Peyer's patch (tissue), 4 donors: ENCODE measurements at places on chromosomes 16 and 17. TPM values are rescaled to one million over a fixed set of nuclear protein-coding genes. Genes with fewer than 3 reads are reported as not detected.
A peak's percentile ranks its signal among the peaks of the same experiment; 100 is the strongest.

- DNase-seq, result no peak
These were observed 3.9 kb downstream of the RPL3L start for GRCh38 chr16:1950559-1950958.

- DNase-seq, result no peak
These were observed 6.5 kb downstream of the SNRNP25 start for GRCh38 chr16:60166-60565.

- no peak for DNase-seq
These were observed 1.9 kb upstream of the SNAI3 start for GRCh38 chr16:88688013-88688778.

GRCh38 chr16:4976079-4976478 lies 17.9 kb downstream of the SEC14L5 start:
- no peak for DNase-seq

- peak; percentile 24 for DNase-seq
These were observed 22.2 kb downstream of the WSCD1 start for GRCh38 chr17:6092182-6092902.

DNA sequence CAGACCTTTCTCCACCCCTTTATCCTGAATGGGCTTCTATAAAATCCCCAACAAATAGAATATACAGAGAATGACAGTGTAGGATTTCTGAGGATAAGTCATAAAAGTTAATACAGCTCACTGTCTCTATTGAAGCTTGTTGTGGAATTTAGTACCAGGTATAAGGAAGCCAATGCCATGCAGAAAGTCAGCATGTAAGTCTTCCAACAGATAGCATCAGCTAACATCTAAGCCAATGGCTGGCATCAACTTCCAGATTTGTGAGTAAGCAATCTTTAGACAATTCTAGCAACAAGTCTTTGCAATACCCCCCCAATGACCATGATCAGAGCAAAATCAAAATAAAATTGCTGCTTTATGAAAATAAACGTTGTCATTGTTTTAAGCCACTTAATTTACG lies 22.5 kb upstream of the LRRC37A3 start:
- DNase-seq, result no peak

DNA sequence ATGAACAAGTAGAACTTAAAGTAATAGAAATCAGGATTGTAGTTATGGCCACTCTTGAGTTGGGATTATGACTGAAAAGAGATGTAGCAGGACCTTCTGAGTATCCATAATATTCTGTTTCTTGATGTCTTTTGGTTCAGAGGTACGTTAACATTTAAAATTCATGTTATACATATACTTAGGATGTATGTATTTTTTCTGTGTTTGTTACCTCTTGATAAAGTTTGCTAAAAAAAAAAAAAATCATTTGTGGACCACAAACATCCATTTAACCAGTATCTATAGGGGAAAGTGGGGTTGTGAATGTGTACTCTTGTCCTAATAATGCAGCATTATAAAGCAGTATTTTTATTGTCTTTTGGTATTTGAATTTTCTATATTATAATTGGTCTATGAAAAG lies 65.6 kb downstream of the BCAS3 start:
- no peak for DNase-seq

GRCh38 chr16:53949715-53950410 lies 245.9 kb downstream of the FTO start:
- no peak for DNase-seq

- peak; percentile 81 for DNase-seq
These were observed 7.6 kb downstream of the ADCY7 start for GRCh38 chr16:50273888-50274325.

GRCh38 chr16:78720416-78720815 lies 621.0 kb downstream of the WWOX start:
- no peak for DNase-seq

GRCh38 chr17:70242781-70243437 lies 73.6 kb downstream of the KCNJ2 start:
- no peak for DNase-seq

DNA sequence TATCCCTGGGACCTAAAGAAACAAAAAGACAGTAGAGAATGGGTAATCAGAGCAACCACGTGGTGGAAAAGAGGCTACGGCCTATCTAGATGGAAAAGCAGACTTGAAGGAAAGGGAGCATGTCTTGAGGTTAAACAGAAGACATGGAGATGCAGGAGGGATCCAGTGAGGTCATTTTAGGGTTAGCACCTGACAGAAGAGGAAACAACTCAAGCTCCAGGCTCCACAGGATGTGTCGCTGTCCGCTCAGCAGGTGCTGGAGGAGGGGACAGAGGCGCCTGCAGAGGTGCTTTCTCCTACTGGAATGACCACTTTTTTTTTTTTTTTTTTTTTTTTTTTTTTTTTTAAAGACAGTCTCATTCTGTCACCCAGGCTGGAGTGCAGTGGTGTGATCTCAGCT lies 47.5 kb upstream of the CLEC3A start:
- no peak for DNase-seq

DNA sequence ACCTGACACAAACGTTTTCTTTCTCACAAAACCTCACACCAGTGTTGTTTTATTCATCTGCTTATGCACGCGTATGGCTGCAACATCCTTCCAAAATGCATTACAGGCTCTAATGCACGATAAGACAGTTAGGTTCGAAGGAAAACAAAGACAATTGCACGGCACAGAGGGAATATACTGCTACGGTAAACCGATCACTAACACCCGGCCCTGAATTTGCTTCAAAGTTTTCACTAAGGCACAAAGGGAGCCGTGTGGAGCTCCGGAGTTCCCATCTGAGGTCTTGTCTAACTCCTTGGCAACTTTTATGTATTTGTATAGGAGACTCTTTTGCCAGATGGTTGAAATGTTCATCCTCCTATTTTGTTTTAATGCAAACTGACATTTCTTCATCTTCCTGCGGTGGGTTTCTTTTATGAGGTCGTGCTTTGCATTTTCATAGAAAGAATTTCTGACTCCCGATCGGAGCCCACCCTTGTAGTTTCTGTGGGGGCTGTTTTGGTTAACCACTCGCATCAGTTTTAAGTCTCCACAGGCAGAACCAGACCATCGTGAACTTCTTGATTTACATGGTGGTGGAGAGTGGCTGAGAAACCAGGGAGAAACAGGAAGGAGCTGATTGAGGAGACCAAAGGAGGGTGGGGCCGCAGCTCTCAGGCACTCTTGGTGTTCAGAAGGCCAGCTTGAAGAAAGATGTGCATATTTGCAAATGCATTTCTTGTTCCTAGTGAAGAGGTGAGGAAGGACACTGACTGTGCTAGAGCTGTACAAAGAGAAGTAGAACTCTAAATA lies 516.8 kb downstream of the MAF start:
- no peak for DNase-seq

DNA sequence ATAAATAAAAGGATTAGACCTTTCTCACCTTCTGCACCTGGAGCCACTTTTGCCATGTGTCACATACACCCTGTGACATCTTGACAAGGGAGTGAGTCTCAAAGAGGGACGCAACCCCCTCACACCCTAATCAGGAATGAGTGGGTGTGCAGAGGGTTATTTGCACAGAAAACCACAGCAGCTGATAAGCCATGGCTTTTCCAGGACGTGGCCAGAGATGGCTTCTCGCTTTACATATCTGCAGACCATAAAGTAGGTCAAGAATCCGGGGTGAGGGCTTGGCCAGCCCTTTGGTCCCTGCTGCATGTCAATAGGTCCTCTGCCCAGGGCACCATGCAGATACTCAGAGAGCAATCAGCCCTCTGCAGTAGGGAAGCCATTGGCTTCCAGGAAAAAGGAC lies 2.4 kb upstream of the CD300LF start:
- DNase-seq, result no peak

DNA sequence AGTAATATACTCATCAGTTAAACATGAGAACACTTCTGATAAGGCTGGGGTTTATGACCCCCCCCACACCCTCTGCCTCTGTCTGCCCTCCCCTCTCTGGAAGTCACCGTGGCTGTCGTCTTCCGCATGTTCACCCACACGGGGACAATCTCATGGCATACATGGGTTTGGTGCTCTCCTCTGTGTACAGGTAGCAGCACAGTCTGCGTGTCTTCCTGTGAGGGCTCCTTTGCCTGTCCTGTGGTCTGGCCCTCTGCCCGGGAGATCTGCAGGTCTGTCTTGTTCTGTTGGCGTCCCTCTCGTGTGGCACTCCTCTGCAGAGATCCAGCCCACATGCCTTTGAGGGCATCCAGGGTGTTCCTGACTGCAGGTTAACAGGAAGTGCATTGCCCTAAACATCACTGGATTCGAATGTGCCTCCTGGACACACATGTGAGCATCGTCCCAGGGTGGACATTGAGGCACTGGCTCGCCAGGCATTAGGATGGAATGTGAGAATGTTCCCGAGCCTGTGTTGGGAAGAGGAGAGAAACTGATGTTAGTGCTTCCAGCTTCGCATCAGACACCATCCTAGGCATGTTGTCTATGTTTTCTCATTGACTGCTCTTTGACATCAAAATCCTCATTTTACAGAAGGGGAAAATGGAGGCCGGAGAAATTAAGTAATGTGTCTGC lies 54.5 kb downstream of the NKD1 start:
- peak; percentile 29 for DNase-seq

DNA sequence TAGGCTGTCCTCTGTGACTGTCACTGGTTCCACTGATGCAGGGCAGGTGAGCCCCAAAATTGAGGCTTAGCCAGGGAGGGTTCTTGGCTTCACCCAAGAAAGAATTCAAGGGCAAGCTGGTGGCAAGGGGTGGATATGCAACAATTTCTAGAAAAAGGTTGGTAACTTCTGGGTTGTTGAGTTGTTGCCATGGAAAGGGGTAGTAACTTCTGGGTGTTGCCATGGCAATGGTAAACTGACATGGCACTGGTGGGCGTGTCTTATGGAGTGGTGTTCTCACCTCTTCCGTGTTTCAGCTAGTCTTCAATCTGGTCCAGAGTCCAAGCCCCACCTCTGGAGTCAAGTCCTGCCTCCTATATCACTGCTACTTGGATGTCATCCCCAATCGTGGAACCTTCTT lies 9.5 kb upstream of the GUCY2D start:
- no peak for DNase-seq

DNA sequence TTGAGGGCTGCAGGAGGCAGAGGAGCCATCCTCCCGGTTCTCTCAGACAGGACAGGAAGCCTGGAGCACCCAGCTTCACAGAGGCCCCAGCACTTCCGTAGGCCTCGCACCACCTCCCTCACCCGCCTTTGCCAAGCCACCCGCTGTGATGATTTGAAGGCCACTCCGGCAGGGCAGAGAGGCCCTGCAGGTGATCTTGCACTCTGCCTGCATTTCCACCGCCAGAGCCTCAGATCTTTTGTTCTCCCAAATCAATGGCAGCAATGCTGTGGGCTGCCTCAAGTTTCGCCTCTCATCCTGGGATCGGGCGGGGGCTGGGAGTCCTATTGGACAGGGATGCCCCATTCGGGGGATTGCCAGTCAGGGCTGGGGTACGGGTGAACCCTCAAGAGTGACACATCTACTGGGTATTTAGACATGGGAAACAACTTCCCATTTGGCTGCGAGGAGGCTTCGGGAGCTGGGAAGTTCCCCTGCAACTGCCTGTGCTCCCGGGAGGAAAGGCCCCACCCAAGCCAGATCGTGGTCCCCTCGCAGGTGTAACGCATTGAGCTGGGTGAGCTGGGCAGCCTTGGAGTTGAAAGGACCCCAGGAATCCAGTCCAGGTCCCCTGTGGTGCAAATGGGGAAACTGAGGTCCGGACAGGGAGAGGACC lies 34.8 kb upstream of the PEMT start:
- no peak for DNase-seq

DNA sequence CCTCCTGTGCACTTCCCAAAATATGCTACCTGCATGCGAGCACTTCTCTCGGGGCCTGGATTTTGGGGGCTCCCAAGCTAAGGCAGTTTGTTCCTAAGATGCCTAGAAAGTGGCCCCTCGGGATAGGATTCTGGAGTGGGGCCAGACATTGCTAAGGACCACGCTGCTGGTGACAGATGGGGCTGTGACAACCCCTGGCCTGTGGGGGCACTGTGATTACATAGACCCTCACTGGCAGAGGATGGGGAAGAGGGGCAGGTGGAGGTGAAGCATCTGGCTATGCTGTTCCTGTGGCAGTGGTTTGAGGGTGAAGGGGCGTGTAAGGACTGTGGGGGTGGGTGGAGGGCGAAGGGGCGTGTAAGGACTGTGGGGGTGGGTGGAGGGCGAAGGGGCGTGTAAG lies 128.4 kb downstream of the ENGASE start:
- DNase-seq, result no peak

GRCh38 chr17:48012654-48013053 lies 24.9 kb downstream of the COPZ2 start:
- DNase-seq, result no peak

DNA sequence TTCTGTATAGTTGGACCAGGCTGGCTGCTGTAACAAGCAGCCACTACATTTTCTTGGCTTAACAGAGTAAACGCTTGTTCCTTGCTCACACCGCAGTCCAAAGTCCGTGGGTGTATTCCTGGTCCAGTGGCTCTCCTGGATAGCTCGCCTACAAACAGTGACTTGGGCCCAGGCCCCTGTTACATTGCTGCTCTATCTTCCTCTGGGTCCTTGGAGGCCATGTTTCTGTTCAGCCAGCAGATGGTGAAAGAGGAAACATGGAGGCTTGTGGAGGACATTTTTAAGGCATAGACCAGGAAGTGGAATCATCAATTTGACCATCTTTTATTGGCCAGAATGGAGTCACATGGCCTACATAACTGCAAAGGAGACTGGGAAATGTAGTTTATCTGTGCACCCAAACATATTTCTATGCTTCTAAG lies 55.1 kb downstream of the ATP2C2 start:
- no peak for DNase-seq

DNA sequence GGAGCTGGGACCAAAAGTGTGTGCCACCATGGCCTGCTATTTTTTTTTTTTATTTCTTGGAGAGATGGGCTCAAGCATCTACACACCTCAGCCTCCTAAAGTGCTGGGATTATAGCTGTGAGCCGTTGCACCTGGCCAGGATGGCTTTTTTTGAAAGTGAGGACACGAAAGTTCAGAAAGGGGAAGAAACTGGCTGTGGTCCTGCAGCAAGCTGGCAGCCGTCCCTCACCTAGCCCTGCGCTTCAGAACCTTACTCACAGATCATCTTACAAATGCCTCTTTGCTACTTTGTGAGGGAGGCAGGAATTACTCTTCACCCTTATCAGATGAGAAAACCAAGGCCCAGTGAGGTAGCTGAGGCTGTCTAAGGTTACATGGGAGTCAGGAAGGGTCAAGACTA lies 4.5 kb upstream of the PPY start:
- no peak for DNase-seq

The MT1G gene
- 110 TPM for total RNA-seq

The HBQ1 gene
- not detected for total RNA-seq

The MT1F gene
- total RNA-seq, result 310 TPM

The PTX4 gene
- total RNA-seq, result not detected

The RGS11 gene
- total RNA-seq, result 11.9 TPM

The WNT9B gene
- total RNA-seq, result 0.67 TPM

The BICDL2 gene
- 81.8 TPM for total RNA-seq

The GAA gene
- total RNA-seq, result 45.8 TPM

The FOXN1 gene
- not detected for total RNA-seq

The CD300LG gene
- not detected for total RNA-seq

The NOD2 gene
- total RNA-seq, result 4.1 TPM

The CD300H gene
- total RNA-seq, result not detected

The TTYH2 gene
- total RNA-seq, result 4.2 TPM

The TPPP3 gene
- total RNA-seq, result 6.6 TPM

The KRTAP4-1 gene
- not detected for total RNA-seq

The ARL17A gene
- 15.0 TPM for total RNA-seq

The HOXB4 gene
- 6.1 TPM for total RNA-seq

The PRPSAP2 gene
- total RNA-seq, result 20.0 TPM

The HERPUD1 gene
- total RNA-seq, result 108 TPM
